ENCODE measurements at places on chromosomes 12 and 14.

GRCh38 chr12:112665958-112666357 lies 125.6 kb upstream of the RPH3A start:
- DNase-seq = no peak

- DNase-seq = no peak
Measured at GRCh38 chr12:1719139-1719538, 28.3 kb downstream of the ADIPOR2 start.

- no peak for DNase-seq
Measured at GRCh38 chr12:117580718-117581062, 219.3 kb upstream of the NOS1 start.

DNA sequence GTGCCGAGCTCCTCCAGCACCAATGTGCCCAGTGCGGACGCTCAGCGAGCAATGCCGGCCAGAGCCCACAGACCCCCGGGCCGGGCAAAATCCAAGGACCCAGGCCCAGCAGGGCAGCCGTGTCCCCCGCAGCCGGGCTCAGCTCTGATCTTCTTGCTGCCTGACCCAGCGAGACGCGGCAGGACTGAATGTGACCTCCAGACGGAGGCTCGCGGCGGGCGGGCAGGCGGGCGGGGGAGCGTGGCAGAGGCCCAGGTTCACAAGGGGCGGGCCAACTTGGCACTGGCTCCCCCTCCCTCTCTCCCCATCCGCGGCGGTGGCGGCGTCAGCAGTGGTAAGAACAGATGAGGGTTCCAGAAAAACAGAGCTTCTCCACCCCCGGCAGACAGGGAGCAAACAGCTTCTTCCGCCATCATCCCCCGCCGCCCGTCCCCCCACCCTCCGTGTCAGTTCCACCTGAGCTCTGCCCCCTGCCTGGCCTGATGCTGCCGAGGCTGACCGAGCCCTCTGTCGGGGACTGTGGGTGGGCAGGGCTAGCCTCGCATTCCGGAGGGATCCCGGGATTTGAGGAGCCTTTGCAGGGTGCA lies 94.3 kb downstream of the RFLNA start:
- peak; percentile 63 for DNase-seq

DNA sequence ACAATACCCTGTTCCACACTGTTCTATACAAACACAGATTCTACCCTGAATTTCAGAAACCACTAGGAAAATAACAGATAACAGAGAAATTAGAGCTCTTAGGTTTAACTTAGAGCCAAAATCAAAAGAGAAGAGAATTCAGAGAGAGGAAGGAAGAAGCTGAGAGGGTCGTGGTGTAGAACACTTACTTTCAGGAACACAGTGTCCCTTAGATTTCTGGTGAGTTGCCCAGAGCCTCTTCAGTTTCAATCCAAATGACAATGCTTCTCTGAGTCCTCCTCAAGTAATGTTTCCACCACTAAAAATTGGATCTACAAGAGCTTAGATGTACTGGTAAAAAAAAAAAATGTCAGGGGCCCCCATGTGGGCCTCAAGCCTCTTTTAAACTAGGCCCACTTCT lies 2.6 kb downstream of the YAF2 start:
- no peak for DNase-seq

- no peak for DNase-seq
Measured at GRCh38 chr12:50614167-50614759, 109.5 kb downstream of the DIP2B start.

DNA sequence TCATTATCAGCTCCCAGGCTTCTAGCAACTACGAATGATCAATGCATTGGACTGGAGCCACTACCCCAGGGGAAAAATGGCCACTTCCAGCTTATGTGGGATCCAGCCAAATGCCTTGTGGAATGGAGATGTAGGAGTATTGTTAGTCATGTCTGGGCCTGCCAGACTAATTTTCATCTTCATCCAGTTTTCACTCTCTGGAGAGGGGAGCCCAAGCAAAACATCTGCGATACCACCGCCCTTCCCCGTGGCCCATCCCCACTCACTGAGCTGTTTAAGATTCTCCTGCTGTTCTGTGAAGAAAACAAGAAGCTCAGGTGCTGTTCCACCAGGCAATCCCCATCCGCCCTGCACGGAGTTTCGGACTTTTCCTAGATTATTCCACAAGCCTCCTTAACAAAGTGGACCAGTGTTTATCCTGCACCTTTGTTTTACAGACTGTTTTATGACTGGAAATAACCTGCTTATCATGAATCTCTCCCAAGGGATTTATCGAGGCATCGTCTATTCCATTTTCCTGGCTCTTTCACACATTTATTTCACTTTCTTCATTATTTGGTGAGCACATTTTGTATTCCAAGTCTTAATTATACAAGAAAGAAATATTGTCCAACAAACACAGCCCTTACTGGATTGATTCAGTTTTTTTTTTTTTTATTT lies 35.5 kb upstream of the MAX start:
- DNase-seq = no peak

- DNase-seq = no peak
Measured at GRCh38 chr12:21553329-21553675, 27.2 kb downstream of the SPX start.

GRCh38 chr14:31414190-31414833 lies 6.0 kb downstream of the HEATR5A start:
- DNase-seq = no peak

DNA sequence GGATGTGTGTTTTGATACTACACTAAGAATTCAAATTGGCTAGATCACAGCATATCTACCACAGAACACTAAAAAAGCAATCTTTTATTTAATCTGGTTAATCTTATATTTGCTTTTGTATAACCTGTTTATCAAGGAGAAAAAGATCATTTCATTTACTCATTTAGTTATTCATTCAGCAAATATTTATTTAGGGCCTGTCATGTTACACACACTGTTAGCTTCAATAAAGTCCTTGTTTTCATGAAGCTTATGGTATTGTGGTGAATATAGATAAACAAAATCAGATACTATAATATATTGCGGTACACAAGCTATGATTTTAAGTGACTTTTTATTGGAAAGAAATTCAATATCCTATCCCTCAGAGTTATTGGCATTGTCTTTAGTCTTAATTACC lies 350.8 kb downstream of the LRFN5 start:
- no peak for DNase-seq

GRCh38 chr12:96053476-96054243 lies 18.3 kb upstream of the LTA4H start:
- DNase-seq = no peak

- no peak for DNase-seq
Measured at GRCh38 chr12:124419292-124420040, 124.6 kb downstream of the RFLNA start.

- DNase-seq = no peak
Measured at GRCh38 chr12:121718653-121719239, 6.2 kb downstream of the TMEM120B start.

DNA sequence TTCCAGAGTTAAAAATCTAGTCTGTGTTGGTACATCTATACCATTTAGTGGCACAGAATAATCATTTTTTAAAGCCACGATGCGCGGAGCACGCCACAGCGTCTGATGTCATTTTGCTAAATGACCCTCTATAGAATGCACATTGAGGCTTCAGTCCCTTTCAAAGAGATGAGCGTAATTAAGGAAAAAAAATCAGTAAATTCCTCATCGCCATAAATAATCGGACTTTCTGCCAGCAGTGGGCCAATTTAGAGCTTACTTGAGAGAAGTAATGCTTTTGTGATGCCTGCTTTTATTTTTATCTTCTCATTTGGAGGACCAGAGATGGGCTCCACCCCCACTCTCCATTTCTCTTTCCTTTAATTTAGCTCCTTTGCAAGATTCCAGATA lies 4.0 kb downstream of the ASCL1 start:
- DNase-seq = peak; percentile 18

GRCh38 chr12:76781321-76781720 lies 17.4 kb downstream of the ZDHHC17 start:
- DNase-seq = no peak

DNA sequence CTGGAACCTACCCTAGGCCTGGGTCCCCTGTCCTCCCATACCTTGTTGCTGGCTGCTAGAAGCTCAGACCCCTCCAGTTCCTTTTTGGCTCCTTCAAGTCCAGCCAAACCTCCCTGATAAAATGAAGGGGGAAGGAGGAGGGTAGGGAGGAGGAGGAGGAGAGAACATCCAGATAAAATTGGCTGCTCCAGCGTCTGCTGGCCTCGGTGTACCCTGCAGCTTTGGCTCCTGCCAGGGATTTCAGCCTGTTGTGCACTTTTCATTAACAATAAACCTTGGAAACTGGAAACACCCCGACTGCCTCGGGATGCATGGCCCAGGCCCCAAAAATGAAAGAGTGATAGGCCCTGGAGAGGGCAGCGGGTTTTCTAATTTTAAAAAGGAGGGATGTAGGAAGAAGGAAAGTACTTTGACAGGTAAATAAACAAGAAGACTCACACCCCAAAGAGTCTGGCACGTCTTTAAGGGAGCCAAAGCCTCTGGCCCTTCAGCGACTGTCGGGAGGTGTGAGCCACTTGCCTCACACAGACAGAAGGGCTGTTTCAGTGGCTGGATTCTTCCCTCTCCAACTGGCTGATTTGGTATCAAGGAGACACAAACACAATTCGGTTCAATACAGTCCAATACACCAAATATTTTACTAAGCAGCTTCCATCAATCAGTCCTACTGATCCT lies 49.8 kb downstream of the NUAK1 start:
- DNase-seq = no peak

Data from B cell (primary cell).